Stimulated activated CD8-positive, alpha-beta memory T cell treated with anti-CD3 and anti-CD28 coated beads, Interleukin-2, amount 100 ng/mL, for 48 hours (primary cell): ENCODE measurements at places on chromosomes 5 and 9.

- DNase-seq, result no peak
Observed at GRCh38 chr5:17212996-17213395, 4.4 kb upstream of the BASP1 start.

- no peak for DNase-seq
Observed at GRCh38 chr5:128346038-128346437, 192.0 kb downstream of the FBN2 start.

DNA sequence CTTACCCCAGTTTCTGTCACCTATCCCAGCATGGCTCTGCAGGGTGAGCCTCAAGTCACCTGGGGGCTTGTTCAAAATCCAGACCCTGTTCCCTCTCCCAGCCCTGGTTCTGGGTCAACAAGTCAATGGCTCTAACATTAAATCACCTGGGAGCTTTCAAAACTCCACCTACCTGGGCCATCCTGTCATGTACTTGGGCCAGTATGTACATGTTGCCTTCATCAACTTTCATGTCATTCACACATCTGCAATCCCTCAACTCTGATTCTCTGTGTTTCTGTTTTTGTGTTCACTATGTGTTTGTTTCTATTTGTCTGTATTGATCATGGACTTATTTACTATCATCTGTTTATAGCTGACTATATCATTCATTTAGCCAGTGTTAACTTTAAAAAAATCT, 2.1 kb upstream of the SH3GLB2 start:
- DNase-seq, result no peak

DNA sequence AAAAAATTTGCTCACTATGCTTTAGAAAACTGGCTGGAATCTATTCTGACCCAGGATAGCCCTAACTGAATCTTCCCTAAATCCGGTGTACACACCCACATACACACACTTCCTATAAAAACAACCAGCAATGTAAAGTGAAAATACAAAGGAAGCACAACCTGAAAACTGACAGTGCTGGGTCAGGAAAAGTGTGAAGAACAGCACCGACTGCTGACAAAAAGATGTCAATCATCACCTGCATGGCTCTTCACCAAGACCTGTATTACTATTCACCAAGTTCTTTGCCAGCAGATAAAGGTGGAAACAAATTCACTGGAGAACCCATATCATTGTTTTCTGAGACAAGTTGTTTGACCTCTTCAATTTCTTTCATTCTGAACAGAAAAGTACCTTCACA, 293.8 kb upstream of the GRAMD2B start:
- no peak for DNase-seq

DNA sequence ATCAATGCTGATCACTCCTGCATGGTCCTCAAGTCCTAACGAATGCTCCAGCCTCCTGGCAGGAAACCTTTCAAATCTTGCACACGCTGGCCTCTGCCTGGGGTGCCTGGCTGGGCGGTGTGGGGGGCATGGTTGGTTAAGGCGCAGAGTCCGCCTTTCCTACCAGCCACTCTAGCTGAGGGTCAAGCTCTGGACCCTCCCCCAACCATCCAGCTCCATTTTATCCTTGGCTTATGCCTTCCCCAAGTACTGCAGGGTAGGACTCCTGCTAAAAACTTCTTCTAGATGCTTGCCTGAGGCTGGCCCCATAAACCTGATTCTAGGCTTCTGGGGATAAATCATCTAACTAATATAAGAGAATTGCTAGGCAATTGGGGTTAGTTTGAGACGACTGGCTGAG, 808 bp upstream of the MVB12B start:
- no peak for DNase-seq

DNA sequence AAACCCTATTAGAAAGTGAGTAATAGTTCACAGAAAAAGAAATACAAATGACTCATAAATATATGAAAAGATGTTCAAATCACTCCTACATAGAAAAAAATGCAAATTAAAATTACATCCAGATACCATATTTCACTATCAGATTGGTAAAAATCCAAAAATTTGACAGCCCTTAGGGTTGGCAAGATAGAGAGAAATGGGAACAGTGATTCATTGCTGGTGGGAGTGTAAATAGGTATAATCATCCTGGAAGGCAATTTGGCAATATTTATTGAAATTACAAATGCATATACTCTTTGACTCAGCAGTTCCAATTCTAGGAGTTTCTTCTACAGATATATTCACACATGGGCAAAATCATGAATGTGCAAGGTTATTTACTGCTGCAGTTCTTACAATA, 273.5 kb downstream of the NR2F1-AS1 start:
- DNase-seq, result no peak

GRCh38 chr9:125659201-125659840, 47.7 kb downstream of the MAPKAP1 start:
- no peak for DNase-seq

- DNase-seq, result no peak
Observed at GRCh38 chr5:159965031-159965837, 43.7 kb upstream of the TTC1 start.

GRCh38 chr9:34282096-34282495, 47.0 kb downstream of the KIF24 start:
- DNase-seq, result no peak
